Stomach (tissue), 19 donors: ENCODE measurements at places on chromosomes 5 and 9. TPM values are rescaled to one million over a fixed set of nuclear protein-coding genes. Genes with fewer than 3 reads are reported as not detected.
A peak's percentile ranks its signal among the peaks of the same experiment; 100 is the strongest.

- DNase-seq: no peak
Measured at GRCh38 chr5:18311266-18311665, 677.0 kb downstream of the TAF11L14 start.

- no peak for DNase-seq
Measured at GRCh38 chr9:134897584-134898170, 17.1 kb downstream of the FCN2 start.

DNA sequence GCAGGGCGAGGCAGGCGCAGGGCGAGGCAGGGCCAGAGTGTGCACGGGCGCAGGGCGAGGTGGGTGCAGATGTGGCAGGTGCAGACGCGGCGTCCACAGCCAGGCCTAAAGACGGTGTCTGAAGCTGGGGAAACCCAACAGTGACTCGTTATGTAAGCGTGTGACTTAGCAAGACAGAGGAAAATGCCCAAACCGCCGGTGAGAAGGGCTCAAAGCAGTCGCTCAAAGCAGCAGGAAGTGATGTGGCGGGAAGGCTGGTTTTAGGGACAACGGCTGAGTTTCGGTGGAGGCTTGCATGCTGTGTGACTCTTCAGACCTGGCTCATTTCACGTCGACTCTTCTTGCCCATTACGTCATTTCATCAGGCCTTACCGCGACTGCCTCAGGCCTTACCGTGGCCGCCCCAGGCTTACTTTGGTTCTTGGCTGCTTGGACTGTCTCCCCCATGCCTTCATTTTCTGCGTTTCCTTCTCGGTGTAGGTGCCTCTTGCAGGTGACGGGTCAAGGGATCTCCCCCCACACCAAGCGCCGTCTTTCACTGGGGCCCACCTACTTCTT, 50.5 kb upstream of the EXOC3 start:
- DNase-seq: peak; percentile 57

- no peak for DNase-seq
Measured at GRCh38 chr5:167967494-167968177, 323.8 kb upstream of the WWC1 start.

Gene FABP6
- not detected for total RNA-seq

- peak; percentile 77 for DNase-seq
Measured at GRCh38 chr5:139755892-139756671, 39.5 kb upstream of the PSD2 start.

Gene BBLN
- not detected for total RNA-seq

- no peak for DNase-seq
Measured at GRCh38 chr5:151719228-151720000, 32.7 kb upstream of the SPARC start.

DNA sequence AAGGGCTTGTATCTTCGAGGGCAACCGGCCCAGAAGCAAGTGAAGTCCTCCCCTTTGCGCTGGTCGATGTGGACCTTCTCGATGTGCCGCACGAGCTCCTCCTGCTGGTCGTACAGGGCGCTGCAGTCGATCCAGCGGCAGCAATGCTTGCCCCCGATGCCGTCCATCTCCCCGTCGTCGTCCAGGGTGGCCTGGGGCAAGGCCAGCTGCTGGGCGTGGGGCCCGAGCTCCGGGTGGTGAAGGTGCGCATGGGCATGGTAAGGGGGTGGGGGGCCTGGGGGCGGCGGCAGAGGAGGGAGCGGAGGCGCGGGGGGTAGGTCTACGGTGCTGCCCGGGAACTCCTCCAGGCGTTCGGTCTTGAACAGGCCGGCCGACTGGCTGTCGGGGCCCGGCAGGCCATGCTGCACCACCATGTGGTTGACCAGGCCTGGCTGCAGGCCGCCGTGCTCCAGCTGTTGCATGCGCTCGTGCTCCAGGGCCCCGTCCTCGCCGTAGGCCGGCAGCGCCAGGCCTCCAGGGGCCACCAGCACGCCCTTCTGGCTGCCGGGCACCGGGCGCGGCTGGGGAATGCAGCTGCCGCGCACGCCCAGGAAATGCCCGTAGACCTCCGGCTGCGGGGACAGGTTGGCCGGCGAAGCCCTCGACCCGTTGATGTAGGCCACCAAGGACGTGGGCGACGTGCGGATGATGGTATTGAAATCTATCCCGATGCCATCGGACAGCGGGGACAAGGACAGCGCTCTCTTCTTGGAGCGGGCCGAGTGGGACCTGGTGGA, 181.8 kb downstream of the GLIS3 start:
- no peak for DNase-seq

GRCh38 chr5:95808013-95808685, 14.4 kb downstream of the GLRX start:
- DNase-seq: no peak

DNA sequence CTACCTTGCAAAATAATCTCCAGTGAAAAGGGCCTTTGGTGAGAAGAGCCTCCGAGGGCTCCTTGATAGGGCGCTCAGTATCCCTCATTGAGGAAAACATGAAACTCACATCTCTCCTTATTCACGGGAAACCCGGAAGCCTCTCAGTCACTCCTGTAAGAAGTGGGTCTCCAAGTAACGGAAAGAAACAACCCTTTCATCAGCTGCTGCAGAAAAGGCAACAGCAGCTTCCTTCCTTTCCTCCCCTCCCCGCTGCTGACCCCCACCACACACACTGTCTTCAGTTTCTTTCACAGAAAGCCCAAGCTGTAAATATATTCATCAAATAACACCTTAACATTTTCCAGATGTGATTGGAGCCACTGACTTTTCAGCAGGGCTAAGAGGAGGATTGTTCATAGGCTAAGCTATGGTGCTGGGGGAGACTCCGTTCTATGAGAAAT, 81.4 kb downstream of the C9orf152 start:
- DNase-seq: no peak

DNA sequence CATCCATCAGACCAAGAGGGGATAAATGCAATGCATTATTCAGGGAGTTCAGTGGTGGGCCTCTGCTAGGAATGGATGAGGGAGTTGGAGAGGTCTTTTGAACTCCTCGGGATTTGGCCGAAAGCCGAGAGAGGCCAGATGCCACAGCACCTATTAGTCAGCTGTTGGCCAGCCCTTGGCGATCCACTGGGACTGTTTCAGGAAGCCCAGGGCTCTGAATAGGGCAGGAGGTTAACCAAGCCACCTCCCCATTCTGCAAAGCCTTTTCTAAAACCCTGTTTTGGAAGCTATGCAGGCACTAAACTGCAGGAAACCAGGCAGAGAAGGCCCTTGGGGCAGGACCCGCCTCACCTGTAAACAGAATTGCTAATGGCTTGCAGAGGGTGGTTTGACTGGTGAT, 37.8 kb downstream of the ASTN2 start:
- DNase-seq: peak; percentile 27

Gene PCDH12
- 1.2 TPM for total RNA-seq

Gene SH3GL2
- 7.7 TPM for total RNA-seq

Gene KIF24
- total RNA-seq: 3.2 TPM

Gene NUTM2G
- not detected for total RNA-seq
